Left ventricle myocardium superior (tissue), 1 donor: ENCODE measurements at places on chromosomes 12 and 14. TPM values are rescaled to one million over a fixed set of nuclear protein-coding genes. Genes with fewer than 3 reads are reported as not detected.

Gene C12orf54
- not detected for total RNA-seq

Gene SLC7A7
- 4.7 TPM for total RNA-seq

Gene PTGDR
- total RNA-seq: 1.1 TPM

Gene RDH12
- total RNA-seq: not detected

Gene KRT71
- total RNA-seq: not detected

Gene DBX2
- 0.07 TPM for total RNA-seq

Gene CLEC14A
- 33.1 TPM for total RNA-seq

Gene SMIM41
- total RNA-seq: not detected

Gene RASSF8
- total RNA-seq: 22.9 TPM

Gene SYCP3
- total RNA-seq: not detected

Gene OLR1
- 0.64 TPM for total RNA-seq

Gene ASPG
- 28.2 TPM for total RNA-seq

Gene EIF2B2
- total RNA-seq: 34.5 TPM

Gene ATL1
- total RNA-seq: 1.0 TPM

Gene KRT79
- total RNA-seq: not detected

DNA sequence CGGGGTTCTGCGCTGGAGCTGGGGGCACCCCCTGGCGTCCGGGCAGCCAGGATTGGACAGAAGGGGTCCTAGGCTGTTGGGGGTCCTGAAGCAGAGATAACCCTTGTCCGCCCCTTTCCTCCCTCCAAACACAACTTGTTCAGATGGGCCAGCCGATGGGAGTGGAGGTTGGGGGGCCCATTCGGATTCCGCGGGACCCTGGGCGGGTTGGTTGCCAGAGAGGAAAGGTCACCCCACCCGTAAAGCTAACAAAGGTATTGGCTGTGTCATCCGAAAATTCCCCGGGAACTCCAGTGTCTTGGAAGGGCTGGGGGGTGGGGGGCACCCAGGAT is 1.3 kb downstream of the FAM222A start:
- no peak for DNase-seq

DNA sequence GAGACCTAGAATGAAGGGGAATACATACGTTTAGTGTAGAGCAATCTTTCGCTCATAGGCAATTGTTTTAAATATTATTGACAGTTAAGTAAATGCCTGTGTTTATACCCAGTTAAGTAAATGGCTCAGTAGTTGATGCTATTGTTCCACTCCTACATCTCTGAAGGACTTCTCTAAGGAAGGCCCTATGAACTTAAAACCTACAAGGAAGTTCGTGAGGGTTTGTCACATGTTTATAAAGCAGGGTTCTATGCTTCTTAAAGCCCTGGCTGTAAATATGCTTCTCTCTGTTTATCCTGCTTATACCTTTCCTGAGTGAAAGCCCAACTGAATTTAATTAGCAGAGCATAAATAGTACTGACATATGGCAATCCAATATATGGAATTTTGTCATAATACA is 282.1 kb upstream of the NPAS3 start:
- no peak for DNase-seq

GRCh38 chr12:72277415-72277814 is 5.2 kb downstream of the TRHDE start:
- DNase-seq: no peak

DNA sequence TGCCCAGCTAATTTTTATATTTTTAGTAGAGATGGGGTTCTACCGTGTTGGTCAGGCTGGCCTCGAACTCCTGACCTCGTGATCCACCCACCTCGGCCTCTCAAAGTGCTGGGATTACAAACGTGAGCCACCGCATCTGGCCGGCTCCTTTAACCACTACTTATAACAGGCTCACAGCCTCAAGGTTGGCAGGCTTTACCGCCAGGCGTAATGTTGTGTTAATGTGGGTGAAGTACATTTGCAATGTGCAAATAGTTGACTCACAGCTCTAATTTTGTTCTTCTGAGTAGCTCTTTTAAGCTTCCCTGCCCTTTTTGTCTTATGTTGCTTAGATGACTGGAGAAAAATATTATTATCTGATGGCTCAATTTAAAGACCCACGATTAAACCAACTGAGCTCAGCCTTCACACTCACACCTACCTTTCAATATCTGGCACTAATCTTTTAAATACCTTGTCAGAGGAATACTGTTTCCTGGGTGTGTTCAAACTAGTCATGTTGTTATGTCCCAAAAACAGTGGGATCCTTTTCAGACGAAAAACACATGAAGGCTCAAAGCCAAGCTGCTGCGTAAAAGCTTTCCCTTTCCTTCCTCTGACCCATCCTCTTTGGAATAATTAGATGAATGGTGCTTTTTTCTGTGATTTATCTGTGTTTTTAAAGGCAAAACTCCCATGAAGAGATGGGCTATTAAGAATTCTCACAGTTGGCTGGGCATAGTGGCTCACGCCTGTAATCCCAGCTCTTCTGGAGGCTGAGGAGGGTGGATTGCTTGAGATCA is 57.2 kb upstream of the USP44 start:
- peak; percentile 75 for DNase-seq

DNA sequence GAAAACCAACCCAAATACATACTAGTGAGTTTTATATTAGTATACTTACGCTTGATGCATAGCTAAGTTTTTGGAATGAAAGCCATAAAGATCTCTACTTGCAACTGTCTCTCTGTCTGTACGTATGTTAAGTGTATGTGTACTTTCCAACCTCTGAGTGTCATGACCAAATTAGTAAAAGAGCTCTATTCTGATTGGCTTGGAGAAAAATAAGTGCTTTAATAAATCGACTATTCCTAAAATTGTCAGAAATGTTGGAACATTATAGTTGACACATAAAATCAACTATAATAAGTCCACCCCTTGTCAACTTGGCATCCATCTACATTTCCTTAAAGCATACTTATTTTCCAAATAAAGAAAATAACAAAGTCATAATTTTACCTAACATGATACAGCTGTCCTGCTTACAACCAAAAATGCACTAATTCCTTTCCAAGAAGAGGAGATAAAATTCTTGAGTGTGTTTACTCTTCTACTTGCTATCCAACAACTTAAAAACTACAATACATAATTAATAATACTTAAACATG is 507.4 kb upstream of the ATP2B1 start:
- DNase-seq: no peak

DNA sequence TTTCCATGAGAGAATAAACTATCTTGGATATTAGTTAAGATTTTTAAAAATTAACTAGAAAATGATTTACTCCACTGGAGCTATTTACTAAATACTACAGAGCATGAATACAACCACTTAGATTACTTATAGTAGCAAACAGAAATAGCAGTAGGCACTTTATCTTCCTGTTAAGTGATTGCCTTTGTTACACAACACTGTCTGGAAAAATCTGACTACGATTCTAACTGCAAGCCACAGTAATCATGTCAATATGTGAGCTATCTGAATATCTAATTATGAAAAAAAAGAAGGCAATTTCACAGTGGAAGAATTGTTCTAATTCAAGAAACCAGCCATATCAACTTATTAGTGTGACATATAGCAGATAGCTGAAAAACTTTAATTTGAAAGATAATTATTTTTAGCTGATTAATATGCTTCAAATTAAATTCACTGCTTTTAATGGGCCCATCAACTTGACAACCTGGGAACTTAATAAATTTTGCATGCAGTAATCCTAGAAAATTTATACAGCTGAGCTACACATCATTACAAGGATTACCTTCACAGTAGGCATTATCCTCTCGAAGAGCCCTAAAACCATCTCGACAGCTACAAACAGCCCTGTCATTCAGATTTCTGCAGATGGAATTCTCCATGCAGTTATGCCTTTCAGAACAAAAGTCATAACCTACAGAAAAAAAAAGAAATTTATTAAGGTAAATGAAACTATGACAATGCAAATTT is 172.8 kb downstream of the NELL2 start:
- no peak for DNase-seq

GRCh38 chr14:104794993-104795780 is at the start of gene AKT1:
Gene AKT1, minus strand, starts transcription at chr14:104795748. Its CDS starts 3,105 bp downstream, at chr14:104792643.
- peak; percentile 65 for DNase-seq

DNA sequence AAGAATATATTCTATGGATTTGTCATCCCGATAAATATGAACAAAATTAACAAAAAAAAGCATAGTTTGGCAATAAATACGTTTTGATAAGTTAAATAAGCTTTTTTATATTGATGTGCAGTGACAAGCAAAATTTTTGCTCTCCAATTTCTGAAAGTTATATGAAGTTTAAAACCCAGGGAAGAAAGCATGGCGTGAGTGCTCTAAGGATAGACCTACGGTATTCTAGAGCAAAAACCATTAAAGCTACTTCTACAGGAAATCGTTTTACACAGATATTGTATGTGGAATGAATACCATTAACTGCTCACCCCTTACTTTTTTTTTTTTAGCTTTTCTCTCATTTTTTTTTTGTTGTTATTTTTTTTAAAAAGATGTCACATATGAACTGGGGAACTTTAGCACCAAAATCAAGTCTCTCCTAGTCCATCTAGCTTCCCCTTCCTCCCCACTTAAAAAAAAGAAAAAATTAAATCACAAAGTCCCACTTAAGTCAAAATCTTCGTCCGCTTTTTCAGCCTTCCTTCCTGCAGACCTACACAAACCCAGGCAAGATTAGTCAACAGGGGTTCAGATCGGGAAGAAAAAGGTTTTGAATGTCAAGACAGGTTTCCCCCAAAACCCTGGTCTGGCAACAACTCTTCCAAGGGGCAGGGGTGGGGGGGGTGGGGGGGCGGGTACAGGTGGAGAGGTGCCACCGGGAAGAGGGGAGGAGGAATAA is 4.4 kb downstream of the ZFP36L1 start:
- no peak for DNase-seq

GRCh38 chr12:132686825-132687210 is 324 bp downstream of the POLE start:
- DNase-seq: no peak

GRCh38 chr12:569091-569676 is 94.1 kb downstream of the NINJ2 start:
- DNase-seq: no peak

DNA sequence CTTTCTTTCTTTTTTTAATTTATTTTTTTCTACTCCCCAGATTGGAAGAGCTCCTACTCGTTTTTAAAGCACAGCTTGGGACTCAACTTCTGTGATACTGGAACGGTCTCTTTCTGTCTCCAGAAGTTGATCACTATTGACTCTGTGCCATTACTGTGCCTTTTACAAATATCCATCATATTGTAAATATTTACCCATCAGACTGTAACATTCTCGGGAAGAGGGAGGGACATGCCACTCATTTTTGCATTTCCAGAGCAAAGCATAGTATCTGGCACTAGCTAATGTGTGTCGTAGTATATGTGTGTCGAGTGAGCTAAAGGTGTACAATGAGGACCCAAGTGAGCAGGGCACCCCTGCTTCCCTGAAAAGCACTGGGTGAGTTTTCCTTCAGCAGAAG is 24.0 kb upstream of the GSG1 start:
- DNase-seq: no peak

GRCh38 chr12:12442548-12443071 is 85.7 kb downstream of the BORCS5 start:
- no peak for DNase-seq

DNA sequence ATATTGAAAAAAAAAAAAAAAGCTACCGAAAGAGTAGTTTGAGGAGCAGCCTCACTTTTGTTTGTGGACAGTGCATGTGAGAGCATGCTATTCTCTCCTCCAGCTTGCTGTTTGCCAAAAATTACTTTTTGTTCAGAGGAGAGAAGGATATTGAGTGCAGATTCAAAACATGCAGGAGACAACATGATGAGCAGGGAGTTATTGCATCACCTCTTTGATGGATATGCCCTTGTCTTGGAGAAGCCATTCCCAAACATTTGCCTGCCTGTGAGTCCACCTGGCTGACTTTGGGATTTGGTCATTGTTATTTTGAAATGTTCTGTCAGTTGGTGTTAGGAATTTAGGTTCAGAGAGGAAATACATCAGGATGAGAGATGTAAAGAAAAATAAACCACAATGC is 2.4 kb downstream of the C12orf75 start:
- no peak for DNase-seq

DNA sequence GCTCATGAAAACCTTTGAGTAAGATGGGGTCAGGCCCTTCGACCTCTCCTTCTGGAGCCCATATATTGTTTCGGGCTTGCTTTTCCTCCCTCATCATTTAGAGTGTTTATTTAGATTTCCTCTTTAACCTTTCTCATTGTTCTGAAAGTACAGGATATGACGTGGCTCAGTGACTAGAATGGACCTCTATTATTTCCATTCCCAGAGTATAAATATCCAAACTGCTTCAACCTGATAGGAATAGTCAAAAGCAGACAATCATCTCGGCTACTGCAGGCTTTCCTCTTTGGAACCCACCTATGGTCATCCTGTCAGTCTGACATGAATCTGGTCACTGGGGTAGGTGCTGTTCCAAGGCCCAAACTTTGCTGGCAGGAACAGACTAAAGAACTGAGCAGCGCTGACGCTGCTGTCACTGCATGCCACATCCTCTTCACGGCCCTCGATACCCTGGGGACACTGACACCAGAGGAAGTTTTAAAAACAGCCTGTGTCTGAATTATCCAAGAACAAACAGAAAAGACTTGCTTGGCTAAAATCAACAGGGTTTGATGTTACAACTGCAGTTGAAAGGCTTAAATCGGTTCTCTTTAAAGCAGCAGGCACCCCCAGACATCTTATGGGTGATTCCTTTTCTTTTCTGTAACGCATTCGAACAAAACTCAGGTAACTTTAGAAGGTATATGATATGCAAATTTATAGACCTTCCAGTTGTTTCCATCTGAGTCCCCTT is 5.0 kb upstream of the DDX47 start:
- DNase-seq: peak; percentile 59

- no peak for DNase-seq
Measured at GRCh38 chr14:42192738-42193653, 586.3 kb downstream of the LRFN5 start.

GRCh38 chr14:70648346-70648745 is 6.6 kb downstream of the TTC9 start:
- no peak for DNase-seq

GRCh38 chr14:105092171-105093037 is 27.2 kb upstream of the GPR132 start:
- peak; percentile 41 for DNase-seq

- DNase-seq: no peak
Measured at GRCh38 chr12:15520844-15521243, 198.5 kb downstream of the PTPRO start.

DNA sequence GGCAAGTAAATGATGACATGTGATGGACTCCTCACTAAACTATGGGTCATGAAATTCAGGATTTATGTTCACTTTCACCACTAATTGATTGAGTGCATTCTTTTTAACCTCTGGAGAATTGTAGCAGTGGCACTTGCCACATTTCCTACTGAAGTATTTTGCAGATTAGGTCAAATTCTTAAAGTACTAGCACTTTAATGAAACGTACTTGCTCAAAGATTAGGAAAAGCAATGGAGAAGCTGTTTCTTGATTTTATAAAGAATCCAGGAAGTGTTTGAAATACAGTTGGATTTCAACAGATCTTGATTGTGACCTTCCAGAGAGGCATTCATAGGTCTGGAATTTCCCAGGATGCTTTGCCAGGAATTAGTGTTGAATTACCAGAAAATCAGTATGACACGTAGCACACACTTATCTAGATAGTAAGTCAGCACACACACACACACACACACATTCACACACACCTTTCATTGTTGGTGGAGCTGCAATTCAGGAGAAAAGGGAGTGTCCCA is 162.6 kb downstream of the MYRFL start:
- no peak for DNase-seq
